ENCODE measurements at places on chromosomes 7 and 10. TPM values are rescaled to one million over a fixed set of nuclear protein-coding genes. Genes with fewer than 3 reads are reported as not detected.

Gene TRIM24
- total RNA-seq: 7.6 TPM

Gene DYDC1
- total RNA-seq: not detected

Gene UNCX
- not detected for total RNA-seq

Gene MMP21
- not detected for total RNA-seq

Gene SPDYE2
- not detected for total RNA-seq

Gene CARD11
- 1.5 TPM for total RNA-seq

Gene NPY4R2
- total RNA-seq: 25.1 TPM

Gene GBX1
- not detected for total RNA-seq

Gene SPDYE1
- total RNA-seq: not detected

Gene STEAP1B
- 0.20 TPM for total RNA-seq

Gene STEAP4
- 0.07 TPM for total RNA-seq

Gene PTPRZ1
- total RNA-seq: not detected

Gene AGAP9
- total RNA-seq: 9.5 TPM

Gene WDFY4
- total RNA-seq: not detected

Gene ARMC3
- 0.74 TPM for total RNA-seq

Gene SAMD9
- 5.1 TPM for total RNA-seq

Gene GNAT3
- total RNA-seq: not detected

Gene ZMYND11
- 43.9 TPM for total RNA-seq

Gene CHN2
- total RNA-seq: 0.35 TPM

Gene OPN1SW
- not detected for total RNA-seq

Gene ADAP1
- 3.4 TPM for total RNA-seq

Gene CYP3A4
- not detected for total RNA-seq

Gene CACNA2D1
- 7.7 TPM for total RNA-seq

Gene EPHB6
- total RNA-seq: 0.50 TPM

Measured in A549 treated with Mapracorat at 1 μM for 4 hours (cell line).